ENCODE measurements at places on chromosomes 2 and 18.

DNA sequence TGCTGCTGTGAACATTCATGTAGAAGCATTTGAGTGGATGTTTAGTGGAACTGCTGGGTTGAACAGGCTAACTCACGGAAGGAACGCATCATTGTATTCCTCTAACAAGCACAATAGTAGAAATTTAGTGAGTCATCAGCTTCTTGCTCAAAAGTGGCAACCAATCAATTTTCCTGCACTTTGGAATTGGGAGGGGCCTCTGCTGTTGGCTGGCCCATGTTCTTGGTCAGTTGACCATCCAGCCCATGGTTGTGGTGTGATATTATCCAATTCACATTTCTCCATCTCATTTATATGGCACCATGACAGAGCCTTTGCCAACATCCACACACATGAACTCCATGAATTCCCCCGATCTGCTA is 95.0 kb downstream of the TNFRSF11A start:
- DNase-seq = no peak

DNA sequence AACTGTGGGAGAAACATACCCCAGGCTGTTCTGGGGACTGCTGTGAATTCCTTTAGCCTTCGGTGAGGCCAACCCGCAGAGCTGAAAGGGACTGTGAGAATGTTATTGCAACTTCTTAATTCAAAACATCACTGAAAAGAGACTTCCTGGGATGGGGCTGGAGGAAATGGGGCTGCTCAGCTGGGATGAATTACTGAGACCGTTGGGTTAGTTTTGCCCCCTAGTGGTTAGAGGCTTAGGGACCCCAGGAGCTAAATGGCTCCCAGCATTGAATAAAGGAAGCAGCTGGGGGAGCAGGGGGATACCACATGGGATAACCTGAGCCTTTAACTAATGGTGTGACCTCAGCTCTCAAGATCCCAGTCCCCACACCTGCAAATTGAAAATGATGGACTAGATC is 941.1 kb upstream of the FANCL start:
- DNase-seq = no peak

DNA sequence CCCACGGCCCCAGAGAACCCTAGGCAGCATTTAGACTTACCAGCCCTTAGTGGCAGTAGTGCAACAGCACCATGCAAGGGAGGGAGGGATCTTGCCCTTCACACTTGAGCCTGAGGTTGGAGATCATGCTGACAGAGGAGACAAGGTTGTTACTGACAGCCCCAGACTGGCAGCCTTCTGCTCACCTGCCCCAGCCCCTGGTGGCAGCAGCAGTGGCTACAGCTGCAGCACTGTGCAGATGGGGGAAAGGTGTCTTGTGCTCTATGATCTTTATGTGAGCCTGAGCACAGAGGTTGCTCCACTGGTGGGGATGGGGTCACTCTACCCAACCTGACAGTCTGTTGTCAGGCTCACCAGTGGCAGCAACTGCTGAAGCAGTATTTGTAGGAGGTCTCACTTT is 501.2 kb upstream of the LRRTM4 start:
- no peak for DNase-seq

- DNase-seq = no peak
Measured at GRCh38 chr2:67522148-67522547, 125.0 kb downstream of the ETAA1 start.

DNA sequence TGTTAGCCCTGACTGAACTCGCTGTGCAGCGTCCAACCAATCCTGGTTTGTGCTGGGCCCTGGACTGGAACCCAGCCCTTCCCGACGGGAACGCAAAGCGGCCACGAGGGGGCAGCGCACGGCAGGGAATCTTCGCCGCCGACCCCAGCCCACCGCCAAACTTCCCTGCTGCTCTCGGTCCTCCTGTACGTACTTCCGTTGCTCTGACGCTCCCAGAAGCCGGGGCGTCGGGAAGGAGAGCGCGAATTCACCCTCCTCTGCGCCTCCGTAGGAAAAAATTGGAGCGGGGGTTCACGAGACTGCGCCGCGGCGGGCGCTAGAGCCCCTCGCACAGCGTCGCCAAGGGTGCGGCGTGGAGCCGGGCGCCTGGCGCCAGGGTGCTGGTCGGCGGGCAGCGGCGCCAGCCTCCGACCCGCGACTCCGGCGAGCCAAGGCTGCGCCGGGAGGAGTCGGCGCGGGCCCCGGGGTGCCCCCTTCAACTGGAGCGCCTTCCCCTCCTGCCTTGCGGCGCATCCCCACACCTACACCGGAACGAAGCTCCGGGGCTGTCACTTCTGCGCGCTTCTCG is 873 bp upstream of the SH3RF3 start:
- peak; percentile 45 for DNase-seq

GRCh38 chr2:63990072-63990471 is 29.2 kb downstream of the VPS54 start:
- DNase-seq = no peak

- no peak for DNase-seq
Measured at GRCh38 chr2:70656421-70657010, 102.9 kb upstream of the TGFA start.

- peak; percentile 84 for DNase-seq
Measured at GRCh38 chr2:96538487-96539214, 2.1 kb downstream of the ARID5A start.

DNA sequence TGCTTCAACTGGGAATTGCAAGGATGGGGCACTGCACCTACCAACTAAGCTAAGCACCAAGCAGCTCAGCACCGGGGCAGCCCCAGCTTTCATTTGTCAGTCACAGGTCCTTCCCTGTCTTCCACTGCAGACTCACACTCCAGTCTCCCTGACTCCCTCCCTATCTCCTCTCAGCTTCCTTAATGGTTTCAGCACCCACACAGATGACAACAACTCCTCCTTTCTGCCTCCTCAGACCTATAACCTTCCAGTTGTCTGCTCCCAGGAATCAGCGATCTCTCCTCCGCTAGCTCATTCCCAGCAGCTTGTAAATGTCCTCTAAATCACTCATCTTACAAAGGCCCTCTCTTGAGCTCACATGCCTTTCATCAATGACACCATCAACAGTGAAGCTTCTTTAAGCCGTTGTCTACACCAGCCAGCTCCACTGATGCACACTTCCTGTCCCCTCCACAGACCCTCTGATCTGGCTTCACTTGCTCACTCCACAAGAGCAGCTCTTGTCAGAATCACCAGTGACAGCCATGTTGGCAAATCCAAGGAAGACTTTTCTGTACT is 32.1 kb downstream of the CLASP1 start:
- no peak for DNase-seq

- DNase-seq = no peak
Measured at GRCh38 chr2:122009561-122009960, 254.1 kb downstream of the TSN start.

DNA sequence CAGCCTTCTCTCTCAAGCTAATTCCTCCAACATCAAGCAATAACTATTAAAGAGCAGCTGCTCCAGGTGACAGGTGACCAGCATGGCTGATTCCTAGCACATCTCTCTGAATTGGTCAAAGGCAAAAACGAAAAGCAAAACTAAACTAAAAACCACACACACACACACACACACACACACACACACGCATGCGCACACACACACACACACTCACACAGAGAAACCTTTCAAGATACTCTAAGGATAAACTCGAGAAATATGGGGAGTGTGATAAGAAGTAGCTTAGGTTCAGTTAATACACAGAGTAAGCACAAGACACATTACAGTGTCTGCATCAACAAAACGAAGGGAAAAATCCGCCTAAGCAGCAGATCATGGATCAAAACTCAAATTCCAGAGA is 74.5 kb upstream of the FZD7 start:
- DNase-seq = no peak

DNA sequence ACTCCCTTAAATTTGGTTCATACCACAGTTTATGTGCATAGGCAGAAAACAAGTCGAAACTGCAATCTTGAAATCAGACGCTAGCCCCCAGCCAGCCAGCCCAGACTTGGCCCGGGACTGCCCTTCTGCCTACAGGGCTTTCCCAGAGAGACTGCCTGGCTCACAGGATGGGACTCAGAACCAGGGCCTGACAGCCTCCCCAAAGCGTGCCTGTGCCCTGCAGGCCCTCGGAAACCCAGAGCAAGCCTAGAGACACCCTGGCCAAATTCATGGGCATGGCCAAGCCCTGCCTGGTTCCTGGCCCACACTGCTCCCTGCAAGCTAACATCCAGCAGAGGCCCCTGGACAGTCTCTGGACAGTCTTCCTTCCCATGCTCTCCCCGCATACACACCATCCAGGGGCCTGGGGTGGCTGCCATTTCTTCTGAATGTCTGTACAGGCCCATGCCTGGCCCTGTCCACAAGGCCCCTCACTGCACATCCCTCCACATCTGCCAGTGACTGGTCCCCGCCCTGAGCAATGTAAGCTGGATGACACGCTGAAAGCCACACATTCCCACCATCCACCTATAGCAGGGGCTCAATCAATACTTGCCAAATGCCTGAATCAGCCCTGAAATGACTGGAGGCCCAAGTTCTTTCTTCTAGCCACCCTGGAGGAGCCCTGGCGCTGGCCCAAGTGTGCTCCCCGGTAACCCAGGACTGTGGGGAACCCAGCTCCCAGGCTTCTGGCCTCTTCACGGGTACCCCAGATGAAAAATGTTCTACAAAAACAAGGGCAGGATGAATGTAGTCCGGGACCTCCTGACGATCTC is 73.1 kb downstream of the HDAC4 start:
- DNase-seq = no peak

DNA sequence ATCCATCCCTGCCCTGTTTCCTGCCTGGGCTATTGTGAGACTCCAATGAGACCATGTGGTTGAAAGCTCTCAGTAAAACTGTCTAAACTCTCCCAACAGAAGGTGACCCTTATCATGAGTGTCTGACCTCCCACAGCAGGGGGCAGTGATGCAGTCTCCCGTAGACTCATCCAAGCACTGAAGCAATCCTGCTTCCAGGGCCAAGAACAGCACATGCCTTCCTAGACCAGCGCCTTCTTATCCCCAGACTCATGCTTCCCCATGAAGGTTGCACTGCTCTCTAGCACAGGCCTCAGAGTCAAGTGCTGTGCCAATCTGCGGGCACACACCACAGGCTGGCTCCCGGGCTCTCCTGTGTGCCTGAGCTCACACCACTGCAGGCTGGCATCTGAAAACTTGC is 112.3 kb downstream of the TNS1 start:
- DNase-seq = no peak

DNA sequence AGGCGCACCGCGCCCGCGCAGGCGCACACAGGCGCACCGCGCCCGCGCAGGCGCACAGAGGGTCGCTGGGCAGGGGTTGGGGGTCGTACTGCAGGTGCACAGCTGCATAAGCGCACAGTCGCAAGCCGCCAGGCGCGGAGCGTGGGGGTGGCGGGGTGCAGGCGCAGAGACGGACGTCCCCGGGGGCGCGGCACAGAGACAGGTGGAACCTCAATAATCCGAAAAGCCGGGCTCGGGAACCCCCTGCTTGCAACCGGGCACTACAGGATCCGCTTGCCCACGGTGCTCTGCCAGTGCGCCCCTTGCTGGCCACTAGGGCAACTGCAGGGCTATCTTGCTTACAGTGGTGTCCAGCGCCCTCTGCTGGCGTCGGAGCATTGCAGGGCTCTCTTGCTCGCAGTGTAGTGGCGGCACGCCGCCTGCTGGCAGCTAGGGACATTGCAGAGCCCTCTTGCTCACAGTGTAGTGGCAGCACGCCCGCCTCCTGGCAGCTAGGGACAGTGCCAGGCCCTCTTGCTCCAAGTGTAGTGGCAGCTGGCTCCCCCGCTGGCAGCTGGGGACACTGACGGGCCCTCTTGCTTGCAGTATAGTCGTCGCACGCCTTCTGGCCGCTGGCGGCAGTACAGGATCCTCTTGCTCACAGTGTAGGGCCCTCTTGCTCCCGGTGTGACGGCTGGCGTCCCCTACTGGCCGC is 34.9 kb downstream of the FAM110C start:
- DNase-seq = peak; percentile 75

- DNase-seq = no peak
Measured at GRCh38 chr2:74079522-74080341, 68.0 kb downstream of the BOLA3 start.

GRCh38 chr2:10048501-10049171 is 5.3 kb downstream of the KLF11 start:
- DNase-seq = no peak

GRCh38 chr2:112156152-112156986 is 18.2 kb downstream of the FBLN7 start:
- DNase-seq = no peak

DNA sequence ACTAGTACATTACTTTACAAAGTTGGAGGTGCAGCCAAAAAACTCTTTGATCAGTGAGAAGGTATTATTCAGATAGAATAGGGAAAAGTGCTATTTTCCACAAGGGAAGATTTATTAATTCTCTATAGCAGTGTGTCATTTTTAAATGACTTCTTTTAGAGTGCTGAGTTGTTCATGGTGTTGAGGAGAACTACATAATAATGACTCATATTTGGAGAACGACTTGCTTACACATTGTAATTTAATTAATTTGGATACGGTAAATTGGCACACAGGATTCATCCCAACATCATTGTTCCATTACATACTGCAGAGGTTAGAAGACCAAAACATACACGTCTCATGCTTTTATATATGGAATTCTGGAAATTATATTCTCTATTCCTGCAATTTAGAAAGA is 22.1 kb upstream of the MAP2 start:
- no peak for DNase-seq

- no peak for DNase-seq
Measured at GRCh38 chr18:56286775-56287325, 351.5 kb downstream of the TXNL1 start.

- no peak for DNase-seq
Measured at GRCh38 chr18:76263046-76264005, 231.7 kb downstream of the ZNF516 start.

DNA sequence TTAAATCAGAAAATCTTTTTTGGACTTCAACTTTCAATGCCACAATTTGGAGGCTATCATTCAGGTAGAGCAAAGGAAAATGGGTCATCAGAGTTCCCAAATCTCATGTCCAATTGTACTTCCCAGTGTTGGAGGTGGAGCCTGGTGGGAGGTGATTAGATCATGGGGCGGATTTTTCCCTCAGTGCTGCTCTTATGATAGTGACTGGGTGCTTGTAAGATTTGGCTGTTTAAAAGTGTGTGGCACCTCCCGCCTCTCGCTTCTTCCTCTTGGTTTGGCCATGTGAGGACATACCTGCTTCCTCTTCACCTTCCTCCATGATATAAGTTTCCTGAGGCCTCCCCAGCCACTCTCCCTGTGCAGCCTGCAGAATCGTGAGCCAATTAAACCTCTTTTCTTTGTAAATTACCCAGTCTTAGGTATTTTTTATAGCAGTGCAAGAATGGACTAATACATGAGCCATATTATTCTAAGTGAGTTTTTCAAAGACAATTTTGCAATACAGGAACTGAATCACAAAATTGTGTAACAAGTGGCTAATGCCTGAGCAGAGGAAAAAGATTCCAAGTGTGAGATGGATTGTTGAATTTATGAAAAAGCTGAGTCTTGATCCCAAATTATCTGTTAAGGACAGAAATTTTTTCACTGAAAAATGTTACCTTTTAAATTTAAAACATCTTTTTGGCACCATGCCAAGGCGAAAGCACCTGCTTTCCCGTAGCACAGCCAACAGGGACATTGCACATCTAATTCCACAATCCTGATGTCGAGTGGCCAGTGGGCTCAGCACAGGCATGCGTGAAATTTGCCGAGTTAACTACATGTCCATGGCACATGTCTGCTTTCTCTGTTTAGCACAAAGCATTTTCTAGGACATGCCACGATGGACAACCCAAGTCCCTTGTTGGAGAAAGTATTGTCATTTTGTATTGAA is 150.9 kb downstream of the COL6A3 start:
- no peak for DNase-seq

- no peak for DNase-seq
Measured at GRCh38 chr2:88729061-88729745, 37.7 kb downstream of the RPIA start.

GRCh38 chr2:241877989-241878970 is 8.8 kb downstream of the RTP5 start:
- DNase-seq = peak; percentile 58
